ENCODE measurements at places on chromosomes 12 and 14. TPM values are rescaled to one million over a fixed set of nuclear protein-coding genes. Genes with fewer than 3 reads are reported as not detected.

KRT81 gene
- polyA plus RNA-seq, result not detected

GPR84 gene
- not detected for polyA plus RNA-seq

PRB2 gene
- polyA plus RNA-seq, result not detected

PLEKHD1 gene
- polyA plus RNA-seq, result 0.01 TPM

NEUROD4 gene
- not detected for polyA plus RNA-seq

GMFB gene
- polyA plus RNA-seq, result 10.1 TPM

IKZF4 gene
- 2.5 TPM for polyA plus RNA-seq

ACADS gene
- 10.4 TPM for polyA plus RNA-seq

SLC35F4 gene
- not detected for polyA plus RNA-seq

FAM186B gene
- 0.11 TPM for polyA plus RNA-seq

KCNA5 gene
- not detected for polyA plus RNA-seq

- no peak for DNase-seq
Measured at GRCh38 chr14:103316721-103317121, 17.3 kb upstream of the EIF5 start.

DNA sequence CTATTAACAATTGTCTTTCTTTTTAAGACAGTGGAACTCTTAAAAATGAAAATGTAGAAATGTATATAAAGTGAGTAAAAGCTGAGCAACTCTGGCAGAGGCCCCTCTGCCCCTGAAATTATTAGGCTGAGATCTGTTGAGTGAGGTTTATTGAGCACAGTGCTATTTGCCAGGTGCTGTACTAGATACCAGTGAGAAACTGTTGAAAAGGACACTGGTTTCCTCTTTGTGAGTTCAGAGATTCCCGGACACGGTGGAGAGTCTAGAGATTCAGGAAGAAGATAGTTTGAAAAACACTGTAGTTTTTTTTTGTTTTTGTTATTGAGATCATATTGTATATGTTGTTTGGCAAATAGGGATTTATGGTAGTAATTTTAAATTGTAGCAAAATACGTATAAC is 11.2 kb downstream of the ACVR1B start:
- no peak for DNase-seq

GRCh38 chr14:40346275-40346674 is 914.0 kb upstream of the FBXO33 start:
- DNase-seq, result no peak

DNA sequence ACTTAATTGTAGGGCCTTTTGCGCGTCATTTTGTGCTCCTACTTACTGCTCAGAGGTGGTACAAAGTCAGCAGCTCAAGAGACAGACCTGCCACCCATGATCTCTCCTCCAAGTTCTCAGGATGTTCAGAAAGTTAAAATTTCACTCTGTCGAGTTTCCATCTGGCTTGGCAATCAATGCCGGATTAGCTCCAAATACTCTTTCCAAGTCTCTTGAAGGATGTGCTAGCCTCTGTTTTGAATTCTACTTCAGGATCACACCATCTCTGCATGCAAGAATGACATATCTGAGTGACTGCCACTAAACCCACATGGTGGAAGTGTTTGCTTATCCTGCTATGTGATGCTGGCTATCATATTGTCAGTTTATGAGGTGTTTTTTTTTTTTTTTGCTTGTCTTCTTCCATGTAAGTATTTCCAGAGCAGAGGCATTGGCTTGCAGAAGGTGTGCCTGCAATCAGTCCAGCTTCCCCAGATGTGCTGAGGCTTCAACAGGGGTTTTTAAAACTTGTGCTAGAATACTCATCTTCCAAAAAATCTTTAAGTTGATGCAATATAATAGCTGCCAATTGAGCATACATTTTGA is 125.6 kb downstream of the RGS6 start:
- no peak for DNase-seq

GRCh38 chr14:65926935-65927700 is 514.6 kb downstream of the FUT8 start:
- no peak for DNase-seq

DNA sequence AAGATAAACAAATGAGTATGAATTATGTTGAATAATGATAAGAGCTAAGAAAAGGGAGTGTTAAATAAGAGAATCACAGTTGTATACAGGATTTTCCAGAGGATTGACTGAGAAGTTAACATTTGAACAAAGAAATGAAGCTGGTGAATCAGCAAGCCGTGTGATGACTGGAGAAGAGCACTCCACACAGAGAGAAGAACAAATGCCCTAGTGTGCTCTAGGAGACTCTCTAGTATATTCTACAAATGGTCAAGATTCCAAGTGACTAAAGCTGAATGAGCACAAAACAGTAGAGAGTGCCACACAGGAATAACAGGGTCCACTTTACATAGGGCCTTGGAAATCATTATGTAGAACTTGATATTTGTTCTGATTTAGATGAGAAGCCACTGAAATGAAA is 587.1 kb upstream of the ATXN7L3B start:
- no peak for DNase-seq

GRCh38 chr12:65952737-65953209 is 128.5 kb downstream of the HMGA2 start:
- DNase-seq, result peak; percentile 39

DNA sequence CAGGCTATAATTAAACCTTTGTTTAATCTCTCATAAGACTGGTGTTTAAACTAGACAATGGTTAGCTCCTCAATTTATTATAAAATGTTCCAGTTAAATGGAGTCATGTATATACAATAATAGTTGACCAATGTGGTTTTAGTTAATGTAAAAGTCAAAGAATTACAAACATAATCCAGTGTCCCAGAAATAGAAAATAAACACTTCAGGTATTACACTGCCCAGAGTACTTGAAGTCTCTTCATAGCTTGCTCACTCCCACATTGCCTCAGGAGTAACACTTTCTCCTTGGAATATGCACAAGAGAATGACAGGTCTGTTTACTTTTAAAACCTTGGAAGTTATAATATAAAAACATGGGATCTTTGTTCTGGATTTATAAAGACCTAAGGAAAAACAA is 60.5 kb downstream of the SLC38A1 start:
- DNase-seq, result no peak

GRCh38 chr12:108047071-108047550 is 82.0 kb upstream of the WSCD2 start:
- no peak for DNase-seq

GRCh38 chr14:22737052-22737451 is 29.4 kb upstream of the OXA1L start:
- DNase-seq, result no peak

DNA sequence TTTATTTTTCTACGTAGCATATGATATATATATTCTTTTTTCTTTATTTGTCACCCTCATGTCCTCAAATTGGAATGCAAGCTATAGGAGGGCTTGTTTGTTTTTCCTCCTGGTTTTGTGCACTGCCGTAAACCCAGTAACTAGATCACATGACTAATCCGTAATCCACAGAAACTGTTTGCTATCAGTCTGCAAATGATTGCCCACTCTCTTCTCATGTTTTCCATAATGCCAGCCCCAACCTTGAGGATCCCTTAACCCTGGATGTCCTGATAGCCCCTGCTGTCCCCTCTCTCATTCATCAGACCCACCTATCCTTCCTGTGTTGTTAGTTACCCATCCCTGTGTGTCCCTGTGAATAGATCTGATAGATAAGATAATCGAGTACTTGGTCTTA is 94.0 kb downstream of the TSPAN9 start:
- DNase-seq, result no peak

- no peak for DNase-seq
Measured at GRCh38 chr14:90114554-90114953, 52.8 kb downstream of the KCNK13 start.

- peak; percentile 71 for DNase-seq
Measured at GRCh38 chr14:27392153-27392552, 794.3 kb upstream of the NOVA1 start.

DNA sequence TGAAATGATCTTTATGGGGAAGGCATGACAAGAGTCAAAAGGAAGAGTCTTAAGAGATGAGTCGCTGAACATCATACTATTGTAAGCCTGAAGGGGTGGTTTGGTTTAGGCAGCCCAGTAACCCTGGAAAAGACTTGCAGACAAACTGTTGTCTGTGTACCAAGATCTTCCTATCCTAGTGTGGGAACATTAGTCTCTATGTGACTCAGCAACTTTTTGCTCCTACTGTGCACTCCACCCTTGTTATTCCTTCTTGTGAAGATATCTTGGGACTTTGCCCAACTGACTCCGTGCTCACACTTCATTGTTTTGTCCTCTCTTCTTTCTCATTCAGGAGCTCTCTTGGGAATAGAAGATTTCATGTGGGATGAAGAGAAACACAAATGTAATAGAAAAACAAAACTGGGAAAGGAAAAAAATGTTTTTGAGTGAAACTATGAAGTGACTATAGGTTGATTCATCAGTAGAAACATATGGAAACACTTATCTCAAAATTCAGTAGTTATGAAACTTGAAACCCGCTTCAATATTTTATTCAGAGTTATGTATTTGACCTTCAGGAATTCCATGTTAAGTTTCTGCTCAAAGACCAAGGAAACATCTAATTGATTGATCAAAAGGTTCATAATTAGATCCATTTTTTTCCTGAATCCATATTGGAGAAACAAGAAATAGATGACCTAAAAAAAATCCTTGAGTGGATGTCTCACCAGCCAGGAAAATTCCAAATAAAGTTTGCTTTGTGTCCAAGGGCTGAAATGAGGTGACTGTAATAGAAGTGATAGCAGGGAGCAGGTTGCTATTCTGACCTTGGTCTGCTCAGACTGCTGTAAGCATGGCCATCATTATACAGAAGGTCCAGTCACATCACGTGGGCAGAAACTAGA is 67.2 kb downstream of the BTG1 start:
- DNase-seq, result peak; percentile 42

GRCh38 chr12:57517187-57517586 is 3.1 kb downstream of the DDIT3 start:
- peak; percentile 34 for DNase-seq

DNA sequence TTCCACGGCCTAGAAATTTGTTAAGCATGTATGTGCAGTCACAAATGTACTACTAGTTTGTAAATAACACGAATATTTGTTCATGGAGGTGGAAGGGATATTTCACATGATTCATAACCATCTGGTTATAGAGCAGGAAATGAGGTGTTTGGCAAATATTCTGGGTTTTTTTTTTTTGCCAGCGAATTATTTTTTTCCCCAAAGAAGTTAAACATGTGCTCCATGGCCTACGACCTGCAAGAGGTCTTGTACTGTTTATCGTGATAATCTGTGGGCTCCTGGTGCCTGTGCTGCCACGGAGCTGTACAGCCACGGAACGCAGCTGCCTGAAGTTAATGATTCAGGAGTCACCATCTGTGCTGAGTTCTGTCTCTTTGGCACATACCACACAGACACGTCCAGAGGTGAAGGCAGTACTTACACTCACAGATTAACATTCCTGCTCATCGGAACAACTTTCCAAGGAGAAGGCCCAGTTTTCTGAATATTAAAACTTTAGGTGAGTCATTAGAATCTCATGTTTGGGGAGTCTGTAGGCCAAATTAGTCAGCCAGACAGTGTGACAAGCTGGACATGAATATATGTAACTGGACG is 156.3 kb downstream of the TMX1 start:
- peak; percentile 99 for DNase-seq

GRCh38 chr12:129704232-129704830 is 199.5 kb downstream of the TMEM132D start:
- no peak for DNase-seq

GRCh38 chr14:101288436-101289229 is 272.7 kb upstream of the DIO3 start:
- no peak for DNase-seq

DNA sequence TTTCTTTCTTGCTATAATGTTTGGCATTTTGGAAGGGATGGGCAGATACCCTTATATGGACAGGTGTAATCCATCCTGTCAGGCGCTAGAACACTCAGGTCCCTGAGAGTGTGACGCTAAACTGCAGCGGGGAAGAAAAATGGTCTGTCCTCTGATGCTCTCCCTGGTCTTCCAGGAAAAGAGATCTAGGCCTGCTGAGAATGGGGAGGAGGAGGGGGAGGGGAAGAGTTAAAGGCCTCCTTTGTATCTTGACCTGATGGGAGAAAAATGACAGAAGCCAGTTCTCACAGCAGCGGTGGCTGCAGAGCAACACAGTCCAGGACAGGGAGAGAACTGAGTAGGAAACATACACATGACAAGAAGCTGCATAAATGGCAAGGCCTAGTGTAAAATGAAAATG is 61.1 kb downstream of the RPS6KA5 start:
- no peak for DNase-seq

- no peak for DNase-seq
Measured at GRCh38 chr12:96213869-96214268, 19.7 kb downstream of the ELK3 start.

DNA sequence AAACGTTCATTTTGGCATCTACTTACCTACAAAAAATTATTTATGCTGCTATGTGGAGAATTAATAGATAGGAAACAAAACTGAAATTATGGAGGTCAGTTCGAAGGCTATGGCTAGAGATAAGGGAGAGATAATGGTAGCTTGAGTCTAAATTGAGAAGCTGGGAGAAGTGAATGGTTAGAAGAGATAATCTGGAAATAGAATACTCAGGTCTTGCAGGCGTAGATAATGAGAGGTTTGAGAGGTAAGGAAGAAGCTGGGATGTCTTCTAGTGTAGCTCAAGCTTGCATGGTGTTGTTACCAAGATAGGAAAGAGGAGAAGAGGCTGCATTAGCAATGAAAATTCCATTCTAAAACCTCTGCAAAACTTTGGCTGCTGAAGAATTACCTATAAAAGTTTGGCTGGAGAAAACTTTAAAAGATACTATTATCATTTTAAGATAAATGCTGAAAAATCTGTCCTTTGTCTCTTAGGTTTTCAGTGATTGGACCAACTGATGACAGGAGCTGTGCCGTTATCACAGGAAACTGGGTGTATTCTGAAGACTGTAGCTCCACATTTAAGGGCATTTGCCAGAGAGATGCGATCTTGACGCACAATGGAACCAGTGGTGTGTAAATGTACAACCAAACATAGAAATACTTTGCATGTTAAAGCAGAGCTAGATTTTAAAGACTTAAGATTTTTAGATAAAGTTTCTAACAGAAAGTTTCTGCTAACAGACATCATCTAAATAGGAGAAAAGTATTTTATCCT is 14.1 kb downstream of the KLRF2 start:
- no peak for DNase-seq

- no peak for DNase-seq
Measured at GRCh38 chr12:51820526-51821439, 27.7 kb downstream of the FIGNL2 start.

DNA sequence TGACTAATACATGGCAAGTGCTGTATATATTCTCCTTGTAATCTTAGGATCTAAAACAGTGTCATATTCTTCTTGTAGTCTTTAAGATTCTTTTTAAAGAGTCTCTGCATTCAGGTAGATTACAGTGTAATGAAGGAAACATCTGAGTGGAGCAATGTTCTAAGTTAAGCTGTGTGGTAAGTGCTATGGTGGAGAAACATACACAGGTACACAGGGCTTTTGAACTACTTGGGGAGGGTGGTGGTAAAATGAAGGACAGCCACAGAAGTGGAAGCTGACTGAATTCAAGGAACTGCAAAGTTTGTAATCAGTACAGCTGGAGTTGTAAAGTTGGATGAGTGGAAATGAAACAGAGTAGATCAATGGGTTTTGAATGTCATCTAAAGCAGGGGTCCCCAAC is 27.8 kb downstream of the ACSS3 start:
- DNase-seq, result no peak

DNA sequence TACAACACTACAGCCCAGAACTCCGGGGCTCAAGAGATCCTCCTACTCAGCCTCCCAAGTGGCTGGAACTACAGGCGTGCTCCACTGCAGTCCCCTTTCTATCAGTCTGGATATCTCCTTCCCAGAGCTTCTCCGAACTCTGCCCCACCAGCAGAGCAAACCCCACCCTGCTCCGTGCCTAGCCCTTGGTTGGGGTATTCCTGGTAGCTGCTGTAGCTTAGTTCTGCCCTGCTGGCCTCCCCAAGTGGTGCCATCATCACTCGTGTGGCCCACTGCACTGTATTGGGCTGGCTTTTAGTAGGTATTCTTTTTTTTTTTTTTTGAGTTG is 9.5 kb downstream of the HSP90AA1 start:
- no peak for DNase-seq

All from endothelial cell of umbilical vein (primary cell).